ENCODE measurements at places on chromosomes 11 and 22. TPM values are rescaled to one million over a fixed set of nuclear protein-coding genes. Genes with fewer than 3 reads are reported as not detected.

The EFCAB6 gene
- 1.2 TPM for total RNA-seq

GRCh38 chr11:8793114-8793777, 110.7 kb downstream of the RPL27A start:
- no peak for ATAC-seq

- no peak for ATAC-seq
These were observed 1394.3 kb downstream of the TBC1D22A start for GRCh38 chr22:48156603-48157355.

- peak; percentile 82 for ATAC-seq
These were observed 26.7 kb downstream of the UPB1 start for GRCh38 chr22:24521791-24522245.

DNA sequence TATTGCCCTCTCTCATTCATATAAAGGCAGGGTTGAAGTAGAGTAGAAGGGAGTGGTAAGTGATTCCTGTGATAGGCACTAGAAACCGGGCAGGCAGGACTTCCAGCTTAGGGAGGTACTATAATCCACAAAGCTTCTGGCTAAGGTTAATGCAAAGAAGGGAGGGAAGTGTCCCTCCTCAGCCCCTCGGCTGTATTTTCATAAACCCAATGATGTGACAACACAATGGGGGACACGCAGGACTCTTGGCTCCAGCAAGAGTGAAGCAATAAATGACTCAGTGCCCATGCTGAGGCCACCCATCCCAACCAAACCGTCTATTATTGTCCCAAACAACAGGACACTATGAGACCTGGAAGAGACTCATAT, 90.7 kb downstream of the ETS1 start:
- ATAC-seq: peak; percentile 58

DNA sequence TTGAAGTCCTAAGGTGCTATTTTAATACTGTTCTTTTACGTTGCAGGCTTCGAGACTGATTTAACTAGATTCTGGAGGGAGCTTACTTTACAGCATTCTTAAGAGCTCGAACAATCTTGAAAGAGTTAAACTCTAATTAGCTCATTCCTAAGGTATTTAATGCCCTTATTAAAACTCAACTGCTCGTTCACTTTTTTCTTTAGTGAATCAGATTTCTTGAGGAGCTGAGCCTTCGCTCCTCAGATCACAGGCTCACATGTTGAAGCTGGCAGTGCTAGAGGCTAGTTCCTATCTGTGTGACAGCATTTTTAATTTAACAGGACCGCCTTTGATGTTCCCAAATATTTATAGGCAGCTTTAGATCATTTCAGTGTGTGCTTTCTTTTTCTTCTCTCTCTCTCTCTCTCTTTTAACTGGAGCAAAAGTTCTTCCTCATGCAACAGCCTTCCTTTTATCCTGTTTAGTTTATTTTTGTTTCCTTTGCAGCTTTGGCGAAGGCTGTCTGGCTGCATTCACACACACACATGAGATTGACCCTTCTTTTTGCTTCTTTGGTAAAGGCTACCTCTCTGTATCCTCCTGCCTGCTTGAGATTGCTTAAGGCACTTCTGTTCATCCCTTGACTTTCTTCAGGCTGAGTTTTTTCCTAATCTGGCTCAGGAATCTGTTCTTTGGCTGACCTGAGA, 21.0 kb downstream of the ZNRF3 start:
- ATAC-seq: no peak

- peak; percentile 71 for ATAC-seq
These were observed 48.0 kb downstream of the MCHR1 start for GRCh38 chr22:40727070-40727963.

- no peak for ATAC-seq
These were observed 57.4 kb downstream of the CHRDL2 start for GRCh38 chr11:74673693-74674360.

The POU2AF3 gene
- total RNA-seq: 0.27 TPM

DNA sequence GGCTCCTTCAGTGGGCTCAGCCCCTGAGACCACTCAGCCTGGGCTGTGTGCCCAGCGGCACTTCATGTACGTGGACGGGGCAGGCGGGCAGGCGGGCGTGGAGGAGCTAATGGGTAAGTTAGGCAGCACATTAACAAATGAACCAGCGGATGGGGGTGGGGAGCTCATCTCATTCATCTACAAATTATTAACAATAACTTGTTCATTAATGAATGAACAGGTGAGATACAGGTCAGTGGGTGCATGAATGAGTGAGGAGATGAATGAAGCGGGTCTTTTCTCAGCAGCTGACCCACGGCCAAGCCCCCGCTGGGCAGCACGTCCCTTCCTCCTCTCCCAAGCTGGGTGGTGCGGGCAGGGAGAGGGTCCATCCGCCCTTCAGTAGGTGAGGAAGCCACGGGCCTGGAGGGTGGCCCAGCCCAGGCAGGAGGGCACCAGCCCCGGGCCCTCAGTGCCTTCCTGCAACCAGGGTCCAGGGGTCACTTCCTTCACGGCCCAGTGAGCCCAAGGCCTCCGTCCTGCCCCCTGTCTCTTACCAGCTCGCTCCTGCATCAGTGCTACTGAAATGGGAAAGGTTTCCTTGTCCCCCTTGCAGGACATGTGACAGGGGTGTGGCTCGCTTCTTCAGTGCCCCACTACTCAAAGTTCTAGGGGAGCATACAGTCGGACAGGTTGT, 60.5 kb upstream of the KCNQ1OT1 start:
- no peak for ATAC-seq

DNA sequence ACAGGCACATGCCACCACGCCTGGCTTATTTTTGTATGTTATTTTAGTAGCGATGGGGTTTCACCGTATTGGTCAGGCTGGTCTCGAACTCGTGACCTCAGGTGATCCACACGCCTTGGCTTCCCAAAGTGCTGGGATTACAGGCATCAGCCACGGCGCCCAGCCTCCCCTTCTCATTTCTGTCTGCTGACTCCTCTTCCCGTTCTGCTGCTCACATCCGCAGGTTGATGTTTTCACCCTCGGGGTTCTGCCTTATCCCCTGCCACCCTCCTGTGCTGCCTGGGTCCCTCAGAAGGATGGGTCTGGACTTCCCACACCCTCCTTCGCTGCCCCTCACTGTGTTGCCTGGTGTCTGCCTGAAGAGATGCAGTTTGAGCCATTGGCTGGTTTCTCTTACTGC, 19.2 kb upstream of the VSIG10L2 start:
- ATAC-seq: no peak

- peak; percentile 73 for ATAC-seq
These were observed 12.7 kb upstream of the CAPN5 start for GRCh38 chr11:77054084-77054483.

GRCh38 chr22:34783436-34783835, 282.5 kb upstream of the ISX start:
- no peak for ATAC-seq

The EWSR1 gene
- total RNA-seq: 154 TPM

GRCh38 chr22:45163099-45163450, 650 bp upstream of the NUP50 start:
- ATAC-seq: peak; percentile 39

- no peak for ATAC-seq
These were observed at the start of gene MRGPRX4 for GRCh38 chr11:18172666-18173065. Gene MRGPRX4 (plus strand): TSS chr11:18172837. CDS start chr11:18173257, 420 bp downstream.

- ATAC-seq: peak; percentile 54
These were observed 712 bp upstream of the SLC2A11 start for GRCh38 chr22:23856721-23857605.

- ATAC-seq: no peak
These were observed 6.5 kb downstream of the KBTBD3 start for GRCh38 chr11:106070606-106071005.

The PRODH gene
- total RNA-seq: 0.95 TPM

DNA sequence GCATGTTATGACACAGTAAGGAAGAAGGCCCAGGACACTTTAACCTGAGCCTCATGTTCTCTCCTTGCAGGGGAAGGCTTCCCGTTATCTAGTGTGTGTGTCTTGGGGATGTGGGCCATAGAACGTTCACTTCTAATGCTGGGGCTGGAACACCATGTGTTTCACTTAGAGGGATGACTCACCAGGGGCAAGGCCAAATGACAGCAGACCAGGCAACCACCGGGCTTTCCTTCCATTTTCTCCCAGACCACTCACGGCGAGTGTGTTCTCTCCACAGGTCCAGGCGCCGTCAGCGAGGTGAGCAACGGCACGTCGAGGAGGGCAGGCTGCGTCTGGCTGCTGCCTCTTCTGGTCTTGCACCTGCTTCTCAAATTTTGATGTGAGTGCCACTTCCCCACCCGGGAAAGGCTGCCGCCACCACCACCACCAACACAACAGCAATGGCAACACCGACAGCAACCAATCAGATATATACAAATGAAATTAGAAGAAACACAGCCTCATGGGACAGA, 964.4 kb downstream of the NTM start:
- no peak for ATAC-seq

The CD248 gene
- 5.3 TPM for total RNA-seq

The OR2AG2 gene
- 0.42 TPM for total RNA-seq

DNA sequence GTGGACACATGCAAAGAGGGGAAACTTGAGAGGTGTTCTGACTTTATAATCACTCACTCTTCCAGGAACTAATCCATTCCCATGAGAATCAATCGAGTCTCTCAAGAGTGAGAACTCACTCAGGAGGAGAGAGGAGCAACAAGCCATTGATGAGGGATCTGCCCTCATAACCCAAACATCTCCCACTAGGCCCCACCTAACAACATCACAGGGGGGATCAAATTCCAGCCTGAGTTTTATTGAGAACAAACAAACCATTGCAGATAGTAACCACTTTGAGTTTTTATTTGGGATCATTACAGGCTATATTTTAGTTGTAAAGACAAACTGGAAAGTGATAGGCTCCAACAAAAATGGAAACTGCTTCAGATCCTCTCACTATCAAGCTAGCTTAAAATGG, 328.8 kb upstream of the CTSC start:
- ATAC-seq: no peak

DNA sequence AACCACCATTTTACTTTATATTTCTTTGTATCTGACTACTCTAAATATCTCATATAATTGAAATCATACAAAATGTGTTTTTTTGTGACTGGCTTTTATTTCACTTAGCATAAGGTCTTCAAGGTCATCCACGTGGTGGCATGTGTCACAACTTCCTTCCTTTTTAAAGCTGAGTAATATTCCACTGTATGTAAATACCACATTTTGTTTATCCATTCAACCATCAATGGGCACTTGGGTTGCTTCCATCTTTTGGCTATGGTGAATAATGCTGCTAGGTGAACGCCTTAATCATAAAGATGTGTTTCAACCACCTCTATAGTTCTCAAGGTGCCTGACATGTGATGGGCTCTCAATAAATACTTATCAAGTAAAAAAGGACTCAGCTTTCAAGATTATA, 15.5 kb downstream of the RAB30 start:
- ATAC-seq: no peak

The MGAT3 gene
- 19.3 TPM for total RNA-seq

DNA sequence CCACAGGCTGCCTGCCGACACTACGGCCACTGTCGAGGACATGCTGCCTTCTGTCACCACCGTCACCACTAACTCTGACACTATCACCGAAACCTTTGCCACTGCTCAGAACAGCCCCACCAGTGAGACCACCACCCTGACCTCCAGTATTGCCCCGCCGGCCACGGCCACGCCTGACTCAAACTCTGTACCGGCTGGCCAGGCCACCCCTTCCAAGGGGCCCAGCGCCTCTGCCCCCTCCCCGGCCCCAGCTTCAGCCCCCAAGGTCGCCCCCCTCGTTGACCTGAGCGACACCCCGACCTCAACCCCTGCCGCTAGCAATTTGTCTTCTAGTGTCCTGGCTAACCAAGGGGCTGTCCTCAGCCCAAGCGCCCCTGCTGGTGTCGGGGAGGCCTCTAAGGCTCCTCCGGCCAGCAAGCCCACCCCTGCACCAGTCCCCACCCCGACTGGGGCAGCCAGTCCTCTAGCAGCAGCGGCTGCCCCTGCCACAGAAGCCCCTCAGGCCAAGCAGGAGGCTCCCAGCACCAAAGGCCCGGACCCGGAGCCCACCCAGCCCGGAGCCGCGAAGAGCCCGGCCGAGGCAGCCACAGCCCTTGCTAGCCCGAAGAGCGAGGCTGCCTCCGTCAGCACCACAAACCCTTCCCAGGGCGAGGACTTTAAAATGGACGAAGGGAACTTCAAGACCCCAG, 41.3 kb upstream of the TTC12 start:
- ATAC-seq: no peak

Measured in motor neuron (in vitro differentiated cells).